ENCODE measurements at places on chromosomes 12 and 14.

DNA sequence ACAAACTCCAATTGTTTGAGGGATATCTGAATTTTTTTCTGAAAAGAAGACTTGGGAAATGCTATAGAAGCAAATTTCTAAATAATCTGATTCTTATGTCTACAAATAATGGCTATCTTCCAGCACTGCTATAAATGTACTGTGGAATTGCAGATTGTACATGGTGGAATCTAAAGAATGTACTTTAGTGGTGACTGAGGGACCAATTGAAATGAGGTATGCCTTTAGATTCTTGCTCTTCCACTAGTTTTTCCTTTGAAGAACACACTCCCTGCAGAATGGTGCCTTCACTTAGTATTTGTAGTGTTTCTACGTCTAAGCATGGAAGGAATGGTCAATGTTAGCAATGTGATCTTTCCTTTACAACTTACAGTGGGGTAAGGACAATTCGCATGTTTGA lies 11.7 kb upstream of the PRB4 start:
- DNase-seq: no peak

DNA sequence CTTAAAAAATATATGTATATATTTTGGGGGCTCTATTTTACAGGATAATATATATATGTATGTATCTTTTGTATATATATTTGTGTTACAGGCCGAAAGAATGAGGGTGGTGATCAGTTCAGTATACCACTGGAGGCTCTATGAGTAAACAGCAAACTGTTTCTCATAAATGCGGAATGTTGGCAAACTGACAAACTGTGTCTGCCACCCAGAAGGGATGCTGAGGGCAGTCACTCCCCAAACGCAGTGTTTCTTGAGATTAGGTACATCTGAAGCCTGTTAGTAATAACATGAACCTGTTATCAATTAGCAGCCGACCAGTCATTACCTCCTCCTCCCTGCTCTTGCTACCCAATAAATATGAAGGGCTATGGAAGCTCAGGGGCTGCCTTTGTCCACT lies 20.8 kb downstream of the TNFAIP2 start:
- no peak for DNase-seq

DNA sequence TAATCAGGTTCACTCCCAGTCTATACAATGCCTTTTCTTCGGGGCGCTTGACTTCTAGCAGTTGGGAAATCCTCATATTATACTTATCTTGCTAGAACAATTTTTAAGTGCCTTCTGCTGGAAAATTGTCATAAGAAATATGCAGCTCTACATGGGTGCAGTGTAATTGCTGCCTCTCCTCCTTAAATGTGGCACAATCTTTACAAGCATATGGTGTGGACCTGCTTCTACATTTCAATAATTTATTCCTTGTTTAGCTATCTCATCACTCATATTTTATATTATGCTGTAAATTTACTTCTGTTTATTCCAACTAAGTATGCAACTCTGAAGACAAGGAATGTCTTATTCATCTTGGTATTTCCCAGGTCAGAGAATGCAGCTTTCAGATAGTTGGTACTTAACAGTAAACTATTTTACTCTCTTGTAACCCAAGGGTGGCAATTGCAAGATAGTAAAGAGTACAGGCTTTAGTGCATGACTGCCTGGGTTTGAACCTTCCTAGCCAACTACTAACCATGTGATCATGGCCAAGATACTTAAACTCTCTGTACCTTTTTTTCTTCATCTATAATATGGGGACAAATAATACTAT lies 43.6 kb upstream of the GAS2L3 start:
- DNase-seq: no peak

DNA sequence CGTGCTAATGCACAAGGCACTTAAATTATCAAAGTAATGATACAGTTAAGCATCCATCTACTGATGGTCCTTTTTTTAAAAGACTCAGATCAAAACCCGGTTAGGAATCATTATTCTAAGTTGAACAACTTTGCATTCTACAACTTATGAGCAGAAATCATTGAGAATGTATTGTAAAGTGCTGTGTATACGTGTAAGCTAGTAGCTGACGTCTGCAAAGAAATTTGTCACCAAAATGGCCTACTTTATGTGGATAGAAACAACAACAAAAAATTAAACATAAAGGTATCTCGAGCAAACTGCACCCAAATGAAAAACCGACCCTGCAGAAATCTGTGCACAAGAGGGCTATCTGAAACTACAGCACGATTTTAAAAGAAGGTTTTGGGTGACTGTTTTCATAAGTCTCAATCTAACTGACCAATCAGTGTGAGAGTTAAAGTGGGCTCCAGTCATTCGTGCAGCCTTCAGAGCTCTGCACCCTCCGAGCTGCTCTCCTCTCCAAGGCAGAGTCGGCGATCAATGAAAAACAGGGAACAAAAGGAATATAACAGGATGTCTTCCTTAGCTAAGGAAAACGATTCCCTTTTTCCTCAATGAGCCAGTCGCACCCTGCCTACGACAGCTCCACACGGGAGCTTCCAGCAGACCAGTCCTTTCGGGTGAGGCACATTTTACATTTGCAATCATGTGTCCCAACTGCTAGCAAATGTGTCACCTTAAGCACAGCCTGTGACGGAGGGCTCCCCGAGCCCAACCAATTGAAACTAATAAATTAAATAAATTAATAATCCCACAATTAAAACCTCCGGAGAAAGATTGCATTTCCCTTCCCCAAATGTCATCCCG lies 200.7 kb upstream of the FOXN3 start:
- DNase-seq: peak; percentile 82

DNA sequence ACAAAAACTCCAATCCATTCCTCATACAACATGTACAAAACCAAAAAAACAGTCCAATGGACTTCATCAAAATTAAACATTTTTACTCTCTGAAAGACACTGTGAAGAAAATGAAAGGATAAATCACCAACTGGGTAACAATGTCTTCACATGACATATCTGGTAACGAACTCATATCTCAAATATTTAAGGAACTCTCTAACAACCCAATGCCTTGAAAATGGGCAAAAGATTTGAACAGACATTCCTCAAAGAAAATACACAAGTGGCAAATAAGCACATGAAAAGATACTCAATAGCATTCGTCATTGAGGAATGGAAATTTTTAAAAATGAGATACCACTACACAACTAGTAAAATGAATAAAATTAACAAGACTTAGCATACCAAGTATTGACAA lies 198.7 kb upstream of the RASSF8 start:
- DNase-seq: no peak

- DNase-seq: no peak
These were observed 484 bp downstream of the ALKBH1 start for GRCh38 chr14:77707355-77707723.

DNA sequence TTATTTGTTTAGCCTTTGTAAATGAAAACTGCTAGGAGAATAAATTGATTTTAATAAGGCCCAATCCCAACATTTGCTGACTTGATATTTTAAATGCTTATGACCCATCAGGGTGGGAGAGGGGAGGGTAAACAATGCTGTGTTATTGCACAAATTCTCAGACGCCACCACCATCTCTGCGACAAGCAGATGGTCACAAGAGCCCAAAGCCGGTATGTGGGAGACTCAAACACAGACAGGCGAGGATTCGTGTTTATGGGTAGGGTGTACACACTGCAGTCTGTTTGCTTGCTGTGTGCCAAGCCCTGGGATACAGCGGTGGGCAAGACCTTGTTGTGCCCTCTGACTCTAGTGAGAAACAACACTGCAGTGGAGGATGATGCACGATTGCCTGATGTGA lies 39.2 kb upstream of the PWP1 start:
- DNase-seq: no peak

- DNase-seq: no peak
These were observed 196.7 kb downstream of the TTC6 start for GRCh38 chr14:37792124-37792523.

DNA sequence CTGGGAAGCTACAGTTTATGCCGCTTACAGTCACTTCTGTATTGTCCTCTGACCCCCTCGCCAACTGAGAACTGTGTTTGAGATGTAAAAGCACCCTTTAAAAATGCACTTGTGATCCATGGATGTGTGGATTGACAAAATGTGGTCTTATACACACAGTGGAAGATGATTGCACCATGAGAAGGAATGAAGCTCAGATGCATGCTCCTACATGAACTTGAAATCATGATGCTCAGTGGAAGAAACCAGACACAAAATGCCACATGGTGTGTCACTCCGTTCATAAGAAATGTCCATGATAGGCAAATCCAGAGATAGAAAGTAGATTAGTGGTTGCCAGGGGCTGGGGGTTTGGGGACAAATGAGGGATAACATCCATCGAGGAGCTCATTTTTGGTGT lies 58.0 kb downstream of the PITPNM2 start:
- DNase-seq: no peak

DNA sequence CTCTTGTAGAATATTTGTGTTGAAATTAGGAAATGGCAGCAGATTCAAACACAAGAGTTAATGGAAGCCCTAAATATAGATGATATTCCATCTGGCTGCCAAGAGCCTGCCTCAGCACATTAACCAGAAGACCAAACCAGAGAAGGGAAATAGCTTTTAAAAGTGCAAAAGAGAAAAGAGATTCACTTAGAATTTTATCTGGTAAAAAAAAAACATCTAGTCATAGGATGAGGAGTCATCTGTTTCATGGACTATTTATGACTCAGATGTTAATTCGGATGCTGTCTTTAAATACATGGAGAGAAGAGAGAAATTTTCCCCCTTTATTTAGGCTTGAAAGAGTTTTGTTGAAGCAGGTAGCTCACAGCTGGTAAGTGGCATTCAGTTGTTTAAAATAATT lies 201.6 kb upstream of the NUDT4 start:
- no peak for DNase-seq

DNA sequence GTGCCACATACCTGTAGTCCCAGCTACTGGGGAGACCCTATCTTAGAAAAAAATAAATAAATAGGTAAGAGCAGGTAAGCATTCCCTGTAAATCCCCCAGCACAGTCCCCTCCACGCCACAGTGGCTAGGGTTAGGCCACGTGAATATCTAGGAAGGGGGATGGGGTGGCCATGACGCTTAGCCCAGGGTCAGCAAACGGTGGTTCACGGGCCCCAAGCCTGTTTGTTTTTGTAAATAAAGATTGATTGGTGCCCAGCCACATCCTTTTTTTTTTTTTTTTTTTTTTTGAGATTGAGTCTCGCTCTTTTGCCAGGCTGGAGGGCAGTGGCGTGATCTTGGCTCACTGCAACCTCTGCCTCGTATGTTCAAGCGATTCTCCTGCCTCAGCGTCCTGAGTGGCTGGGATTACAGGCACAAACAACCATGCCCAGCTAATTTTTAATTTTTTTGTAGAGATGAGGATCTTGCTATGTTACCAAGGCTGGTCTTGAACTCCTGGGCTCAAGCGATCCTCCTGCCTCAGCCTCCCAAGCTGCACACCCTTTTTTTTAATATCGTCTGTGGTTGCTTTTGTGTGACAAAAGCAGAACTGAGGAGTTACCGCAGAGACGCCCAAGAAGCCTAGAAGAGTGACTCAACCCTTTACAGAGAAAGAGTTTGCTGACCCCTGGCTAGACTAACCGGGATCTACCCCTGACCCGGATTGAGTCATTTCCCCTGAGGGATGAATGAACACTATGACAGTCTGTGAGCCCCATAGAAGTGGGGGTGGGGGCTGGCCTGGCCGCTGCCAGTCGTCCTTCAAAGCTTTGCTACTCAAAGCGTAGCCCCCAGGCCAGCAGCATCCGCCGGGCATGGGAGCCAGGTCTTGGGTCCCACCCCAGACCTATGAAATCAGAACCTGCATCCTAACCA lies 113.7 kb upstream of the NCOR2 start:
- peak; percentile 27 for DNase-seq

DNA sequence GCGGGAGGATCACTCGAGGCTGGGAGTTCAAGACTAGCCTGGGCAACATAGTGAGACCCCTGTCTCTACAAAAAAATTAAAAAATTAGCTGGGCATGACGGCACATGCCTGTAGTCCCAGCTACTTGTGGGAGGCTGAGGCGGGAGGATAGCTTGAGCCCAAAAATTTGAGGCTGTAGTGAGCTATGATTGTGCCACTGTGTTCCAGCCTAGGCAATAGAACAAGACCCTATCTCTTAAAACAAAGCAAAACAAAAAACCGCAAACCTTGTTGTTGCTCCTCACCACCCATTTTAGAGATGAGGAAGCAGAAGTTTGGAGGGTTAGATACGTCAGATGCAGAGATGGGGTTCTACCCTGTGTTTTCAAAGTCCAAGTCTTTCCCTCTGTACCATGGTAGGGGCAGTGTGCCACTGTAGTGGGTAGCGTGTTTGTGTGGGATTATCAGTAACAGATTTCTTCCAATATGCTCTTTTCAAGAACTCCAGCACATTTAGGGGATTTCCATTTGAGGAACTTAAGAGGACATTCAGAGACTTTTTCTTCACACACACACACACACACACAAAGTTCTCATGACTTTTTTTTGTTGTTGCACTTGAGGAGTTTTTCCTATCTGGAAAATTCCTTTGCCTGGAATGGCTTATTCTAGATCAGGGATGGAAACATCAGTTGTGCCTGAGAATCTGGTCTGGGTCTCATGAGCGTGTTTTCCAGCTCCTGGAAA lies 186.5 kb downstream of the CHST11 start:
- DNase-seq: no peak

- DNase-seq: no peak
These were observed 338.7 kb downstream of the TRHDE start for GRCh38 chr12:72610854-72611358.

DNA sequence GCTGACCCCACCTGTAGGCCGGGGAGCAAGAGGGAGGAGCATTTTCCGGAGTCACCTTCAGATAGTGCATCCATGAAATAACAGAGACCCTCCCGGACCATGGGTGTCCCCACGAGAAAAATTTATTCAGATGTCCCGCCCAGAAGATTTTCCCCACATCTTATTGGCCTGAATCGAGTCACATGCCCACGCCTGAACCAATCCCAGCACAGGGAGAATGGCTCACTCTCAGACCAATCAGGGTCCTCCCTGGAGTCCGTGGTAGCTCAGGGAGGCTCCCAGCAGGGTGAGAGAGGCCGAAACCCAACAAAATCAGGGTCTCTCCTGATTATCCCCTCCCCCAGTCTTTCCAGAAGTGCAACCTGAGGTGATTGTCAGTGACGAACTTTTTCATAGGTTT lies 16.4 kb upstream of the NCOR2 start:
- DNase-seq: no peak

DNA sequence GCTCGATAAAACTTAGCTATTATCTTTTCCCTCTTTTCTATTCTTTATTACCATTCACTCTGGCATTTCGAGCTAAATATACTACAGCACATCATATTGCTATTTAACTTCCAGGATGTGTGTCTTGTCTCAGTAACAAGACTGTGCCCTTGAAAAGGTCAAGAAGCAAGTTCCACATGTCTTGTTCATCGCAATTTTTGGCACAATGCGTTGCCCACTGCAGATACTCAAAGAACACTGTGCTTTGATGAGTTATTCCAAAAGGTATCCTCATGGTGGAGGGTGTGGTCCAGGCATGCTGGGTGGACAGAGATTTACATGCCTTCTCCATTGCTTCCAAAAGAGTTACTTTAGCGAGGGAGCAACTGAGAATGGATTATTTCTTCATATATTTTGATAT lies 6.6 kb downstream of the E2F7 start:
- no peak for DNase-seq
